ENCODE measurements at places on chromosomes 6 and 20.
A peak's percentile ranks its signal among the peaks of the same experiment; 100 is the strongest.

GRCh38 chr6:169232507-169232931, 21.1 kb downstream of the THBS2 start:
- no peak for DNase-seq

DNA sequence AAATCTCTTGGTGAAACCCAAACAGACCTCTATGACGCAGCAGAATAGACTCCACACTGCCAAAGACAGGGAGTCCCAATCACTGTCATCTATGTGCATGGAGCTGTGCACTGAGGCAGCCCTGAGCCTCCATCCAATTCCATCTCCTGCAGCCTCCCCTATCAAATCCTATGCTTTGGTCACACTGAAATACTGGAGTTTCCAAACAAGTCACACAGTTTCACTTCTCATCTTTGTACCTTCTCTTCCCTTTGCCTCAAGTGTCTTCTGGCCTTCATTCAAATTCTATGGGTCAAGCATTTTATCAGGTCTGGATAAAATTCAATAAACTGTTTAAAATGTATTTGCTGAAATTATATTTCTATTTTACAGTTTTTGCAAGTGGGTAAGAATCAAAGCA, 38.5 kb downstream of the FBXL4 start:
- DNase-seq, result no peak

- no peak for DNase-seq
Observed at GRCh38 chr20:13758884-13759283, 25.8 kb downstream of the ESF1 start.

DNA sequence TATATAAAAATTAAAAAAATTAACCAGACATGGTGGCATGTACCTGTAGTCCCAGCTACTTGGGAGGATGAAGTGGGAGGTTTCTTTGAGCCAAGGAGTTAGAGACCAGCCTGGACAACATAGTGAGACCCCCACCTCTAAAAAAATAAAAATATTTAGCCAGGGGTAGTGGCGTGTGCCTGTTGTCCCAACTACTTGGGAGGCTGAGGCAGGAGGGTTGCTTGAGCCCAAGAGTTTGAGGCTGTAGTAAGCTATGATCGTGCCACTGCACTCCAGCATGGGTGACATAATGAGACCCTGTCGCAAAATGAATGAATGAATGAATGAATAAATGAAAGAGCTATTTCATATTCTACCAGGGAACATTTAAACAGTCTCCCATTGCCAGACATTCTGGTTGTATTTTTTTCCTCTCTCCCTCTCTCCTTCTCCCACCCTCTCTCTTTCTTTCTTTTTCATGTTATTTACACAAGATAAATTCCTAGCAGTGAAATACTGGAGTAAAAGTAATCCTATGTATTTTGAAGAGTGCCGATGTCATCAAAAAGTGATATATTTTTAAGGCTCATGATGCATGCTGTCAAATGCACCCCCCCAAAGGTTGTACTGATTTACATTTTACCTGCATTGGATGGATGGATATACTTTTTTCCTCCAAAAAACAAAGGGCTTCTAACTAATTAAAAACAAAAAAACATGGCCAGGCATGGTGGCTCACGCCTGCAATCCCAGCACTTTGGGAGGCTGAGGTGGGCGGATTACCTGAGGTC, 194.8 kb upstream of the ZNF217 start:
- no peak for DNase-seq

DNA sequence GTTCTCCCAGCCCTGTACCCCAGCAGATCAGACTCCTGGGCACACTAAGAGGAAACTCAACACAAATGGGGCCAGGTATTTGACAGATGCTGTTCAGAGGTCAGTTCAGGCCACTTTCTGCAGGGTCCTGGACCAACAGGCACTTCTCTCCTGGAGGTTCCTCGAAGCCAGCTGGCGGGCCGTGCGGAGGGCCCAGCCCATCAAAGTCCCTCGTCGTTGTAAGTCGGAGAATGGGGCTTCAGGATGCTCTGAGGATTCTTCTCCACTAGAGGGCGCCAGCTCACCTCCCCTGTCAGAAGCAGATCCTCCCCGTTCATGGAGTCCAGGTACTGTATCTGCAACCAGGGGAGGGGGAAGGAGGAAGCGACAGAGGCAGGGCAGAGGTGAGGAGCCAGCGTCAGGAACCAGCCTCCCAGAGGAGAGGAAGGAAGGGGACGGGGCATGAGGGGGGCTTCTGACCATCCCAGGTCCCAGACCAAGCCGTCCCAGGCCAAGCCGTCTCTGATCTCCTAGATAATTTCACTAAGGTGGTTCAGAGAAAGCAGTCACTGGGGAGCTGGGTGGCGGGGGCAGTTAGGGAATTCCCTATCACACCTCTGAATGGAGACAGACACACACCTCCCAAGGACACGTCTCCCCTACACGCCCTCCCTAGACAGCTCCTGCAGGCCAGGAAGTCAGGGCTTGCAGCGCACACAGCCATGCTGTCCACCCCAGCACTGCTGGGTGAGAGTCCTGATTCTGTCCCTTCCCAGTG, 11.7 kb upstream of the FAM83C start:
- DNase-seq, result peak; percentile 71

DNA sequence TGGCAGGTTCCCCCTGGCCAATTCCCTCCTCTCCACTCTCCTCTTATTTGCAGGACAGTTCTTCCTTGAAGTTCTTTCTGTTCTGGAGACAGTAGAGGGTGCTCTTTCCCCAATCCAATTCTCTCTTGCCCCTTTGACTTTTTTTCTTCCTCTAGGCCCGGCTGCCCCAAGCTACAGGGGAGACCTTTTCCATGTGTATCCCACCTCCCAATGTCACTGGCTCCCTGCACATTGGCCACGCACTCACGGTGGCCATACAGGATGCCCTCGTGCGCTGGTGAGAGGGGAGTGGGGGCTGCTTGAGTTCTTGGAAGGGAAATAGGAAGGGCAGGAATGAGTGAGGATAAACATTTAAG, 1.5 kb downstream of the VARS2 start:
- DNase-seq, result peak; percentile 4

DNA sequence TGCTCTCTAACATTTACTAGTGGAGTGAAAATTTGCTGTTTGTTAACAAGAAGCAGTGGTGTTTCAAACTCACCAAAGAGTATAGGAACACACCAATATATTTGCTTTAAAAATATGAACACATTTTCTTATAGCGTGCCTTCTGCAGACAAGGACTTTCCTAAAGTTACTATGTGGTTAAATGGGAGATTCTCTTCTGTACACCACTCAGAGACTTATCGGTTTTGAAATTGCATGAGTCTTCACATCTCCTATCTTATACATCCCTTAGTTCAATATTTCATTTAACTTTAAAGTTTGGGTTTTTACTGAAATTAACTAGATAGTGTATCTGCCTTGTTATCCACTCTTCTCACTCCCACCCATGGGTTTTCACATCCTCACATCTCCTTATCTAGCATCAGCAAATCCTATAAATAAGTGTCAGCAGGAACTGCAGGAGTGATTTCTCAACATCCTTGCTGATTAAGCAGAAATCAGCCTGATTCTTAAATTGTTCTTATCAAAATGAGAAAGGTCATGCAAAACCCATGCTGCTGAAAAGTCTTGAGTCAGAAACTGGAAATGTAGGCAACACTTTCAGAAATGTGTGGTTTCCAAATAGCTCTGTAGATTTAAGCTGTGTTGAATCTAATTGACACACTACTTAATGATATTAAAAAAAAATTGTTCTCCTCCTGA, 1075.6 kb upstream of the GJE1 start:
- no peak for DNase-seq

DNA sequence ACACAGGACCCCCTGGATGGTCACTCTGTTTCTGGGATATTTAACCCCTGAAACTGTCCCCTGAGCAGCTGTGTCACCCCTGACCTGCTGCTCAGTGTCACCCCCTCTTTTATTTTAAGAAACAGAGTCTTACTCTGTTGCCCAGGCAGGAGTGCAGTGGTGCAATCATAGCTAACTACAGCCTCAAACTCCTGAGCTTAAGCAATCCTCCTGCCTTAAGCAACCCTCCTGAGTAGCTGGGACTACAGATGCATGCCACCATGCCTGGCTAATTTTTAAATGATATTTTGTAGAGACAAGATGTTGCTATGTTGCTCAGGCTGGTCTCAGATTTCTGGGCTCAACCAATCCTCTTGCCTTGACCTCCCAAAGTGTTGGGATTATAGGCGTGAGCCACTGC, 21.5 kb upstream of the GTSF1L start:
- no peak for DNase-seq

DNA sequence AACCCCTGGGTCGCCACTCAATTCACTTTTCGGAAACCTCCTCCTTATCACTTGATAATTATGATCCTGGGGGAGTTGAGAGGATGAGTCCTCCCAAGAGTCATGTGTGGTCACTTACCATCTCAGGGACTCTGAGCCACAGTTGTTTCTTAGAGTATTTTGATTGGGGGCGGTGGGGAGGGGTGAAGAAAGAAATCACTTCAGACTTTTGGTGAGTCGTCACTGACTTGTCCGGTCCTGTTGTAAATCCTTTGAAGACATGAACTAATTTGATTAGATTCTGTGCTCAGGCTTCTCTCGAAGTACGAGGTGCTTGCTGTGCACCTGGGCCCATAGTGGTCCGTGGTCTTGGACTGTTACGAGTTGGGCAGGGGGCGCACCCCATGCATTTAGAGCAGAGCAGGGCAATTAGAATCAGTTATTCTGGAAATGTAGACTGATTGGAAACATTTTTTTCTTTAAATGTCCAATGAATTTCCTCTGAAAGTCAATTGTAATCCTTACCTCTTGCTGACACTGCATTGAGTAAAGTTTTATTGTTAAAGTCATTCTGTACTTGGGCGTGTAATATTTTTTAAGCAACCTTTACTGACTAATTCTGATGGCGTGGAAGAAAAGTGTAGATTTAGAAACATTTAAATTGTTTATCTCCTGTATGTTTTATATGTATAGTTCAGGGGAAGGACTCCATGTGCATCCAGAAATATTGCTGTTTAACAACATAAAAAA, 173.4 kb downstream of the SLC16A10 start:
- no peak for DNase-seq

GRCh38 chr20:37308086-37309050, 18.9 kb downstream of the MANBAL start:
- no peak for DNase-seq

GRCh38 chr6:144417681-144418080, 132.5 kb downstream of the UTRN start:
- DNase-seq, result no peak

DNA sequence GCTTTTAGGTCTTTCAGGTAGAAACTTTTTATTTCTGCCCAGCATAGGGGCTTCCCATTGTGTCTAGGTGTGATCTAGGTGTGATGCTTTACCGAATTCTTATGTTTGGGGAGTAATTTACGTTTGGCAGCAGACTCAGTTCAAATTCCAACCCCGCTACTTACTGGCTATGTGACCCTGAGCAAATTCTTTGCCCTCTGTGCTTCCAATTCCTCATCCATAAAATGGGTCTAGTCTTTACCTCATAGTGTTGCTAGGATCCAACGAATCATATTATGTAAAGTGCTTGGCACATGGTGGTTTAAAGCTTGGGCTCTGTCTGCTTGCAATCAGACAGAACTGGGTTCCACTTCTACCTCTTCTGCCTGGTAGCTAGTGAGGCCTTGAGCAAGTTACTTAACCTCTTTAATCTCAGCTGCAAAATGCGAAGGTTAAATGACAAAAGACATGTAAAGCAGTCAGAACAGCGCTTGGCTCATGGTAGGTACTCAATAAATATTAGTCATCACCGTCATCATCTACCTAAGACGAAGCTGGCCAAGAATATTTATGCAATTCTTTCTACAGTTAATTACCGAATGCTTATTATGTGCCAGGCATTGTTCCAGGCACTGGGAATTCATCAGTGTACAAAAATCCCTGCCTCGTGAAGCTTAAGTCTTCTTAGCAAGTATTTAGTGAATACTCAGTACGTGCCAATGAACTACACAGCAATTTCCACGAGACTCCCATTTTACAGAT, 1.0 kb downstream of the NSFL1C start:
- DNase-seq, result no peak

DNA sequence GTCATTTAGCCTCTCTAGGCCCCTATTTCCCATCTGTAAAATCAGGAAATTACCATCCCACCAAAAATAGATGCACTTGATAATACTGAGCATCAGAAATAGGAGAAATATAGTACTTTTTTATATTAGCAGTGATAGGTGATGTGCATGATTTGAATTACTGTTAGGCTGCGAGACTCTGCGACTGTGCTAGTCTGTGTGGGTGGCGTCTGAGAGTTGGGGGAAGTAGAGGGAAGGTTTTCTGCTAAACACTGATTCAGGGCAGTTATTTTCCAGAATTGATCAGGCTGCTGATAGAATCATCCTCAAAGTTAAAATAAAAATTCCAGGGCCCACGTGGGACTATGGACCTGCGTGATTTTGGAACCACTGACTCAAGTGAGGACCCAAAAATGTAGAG, 60.4 kb upstream of the ARMH2 start:
- DNase-seq, result no peak

DNA sequence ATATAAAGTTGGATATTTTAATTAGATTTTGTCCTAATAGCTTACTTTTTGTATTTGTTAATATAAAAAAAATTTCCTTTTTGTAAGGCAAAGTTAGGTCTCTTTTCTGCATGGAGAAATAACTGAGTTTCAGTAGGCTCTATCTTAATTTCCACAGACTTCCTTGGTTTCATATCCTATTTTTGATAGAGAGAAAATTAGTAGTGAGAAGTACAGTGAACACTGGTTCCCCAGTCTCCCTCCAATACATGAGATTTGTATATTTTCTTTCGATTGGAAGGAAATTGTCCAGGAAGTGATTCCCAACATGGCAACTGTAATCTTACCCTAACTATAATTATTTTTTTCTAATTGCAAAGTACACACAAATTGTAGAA, 26.4 kb downstream of the TRIM27 start:
- DNase-seq, result no peak

DNA sequence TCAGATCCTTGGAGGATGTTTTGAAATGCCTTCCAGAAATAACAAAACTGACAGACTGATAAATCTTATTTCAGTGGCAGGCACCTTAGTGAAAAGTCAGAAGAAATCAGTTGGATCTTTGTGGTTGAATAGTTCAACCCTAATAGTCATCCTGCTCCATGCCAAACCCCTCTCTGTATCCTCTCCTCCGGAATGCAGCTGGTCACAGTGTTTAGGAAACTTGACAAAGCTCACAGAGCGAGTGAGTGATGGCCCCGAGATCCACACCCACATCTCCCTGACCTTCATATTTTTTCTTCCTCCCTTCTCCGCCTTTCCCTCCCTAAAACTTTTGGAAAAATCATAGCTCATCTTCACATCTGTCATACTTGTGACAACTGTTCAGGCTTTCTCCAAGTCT, 464.8 kb upstream of the CDH4 start:
- no peak for DNase-seq

DNA sequence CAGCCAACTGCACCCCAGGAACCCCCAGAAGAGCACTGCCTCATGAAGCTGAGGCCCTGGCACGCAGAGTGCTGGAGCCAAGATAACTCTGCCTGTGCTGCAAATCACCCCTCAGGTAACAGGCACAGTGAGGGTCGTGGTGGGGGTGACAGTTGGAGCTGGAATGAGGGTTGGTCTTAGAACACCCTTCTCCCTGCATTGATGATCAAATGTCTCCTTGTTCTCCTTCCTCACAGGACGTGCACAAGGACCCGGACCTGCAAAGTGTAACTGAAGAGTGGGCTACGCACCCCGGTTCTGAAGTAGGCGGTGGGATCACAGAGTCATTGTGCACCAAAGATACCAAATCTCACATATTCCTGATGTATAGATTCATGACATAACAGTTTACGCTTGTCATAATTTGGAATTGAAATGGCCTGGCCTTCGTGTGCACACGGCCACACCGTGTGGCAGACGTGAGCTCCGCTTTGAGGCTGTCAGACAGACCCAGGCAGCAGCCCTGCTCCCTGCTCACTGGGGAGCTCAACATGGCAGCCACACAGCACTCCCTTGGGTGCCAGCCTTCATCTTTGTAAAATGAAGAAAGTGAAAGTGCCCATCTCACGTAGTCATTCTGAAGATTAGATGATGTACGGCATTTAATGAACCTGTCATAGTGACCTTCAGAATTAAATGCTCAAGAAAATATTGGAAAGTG, 8.8 kb downstream of the THBS2 start:
- no peak for DNase-seq
